ENCODE measurements at places on chromosomes 5 and 9.

GRCh38 chr5:102608414-102608813 is 109.6 kb upstream of the SLCO6A1 start:
- no peak for DNase-seq

DNA sequence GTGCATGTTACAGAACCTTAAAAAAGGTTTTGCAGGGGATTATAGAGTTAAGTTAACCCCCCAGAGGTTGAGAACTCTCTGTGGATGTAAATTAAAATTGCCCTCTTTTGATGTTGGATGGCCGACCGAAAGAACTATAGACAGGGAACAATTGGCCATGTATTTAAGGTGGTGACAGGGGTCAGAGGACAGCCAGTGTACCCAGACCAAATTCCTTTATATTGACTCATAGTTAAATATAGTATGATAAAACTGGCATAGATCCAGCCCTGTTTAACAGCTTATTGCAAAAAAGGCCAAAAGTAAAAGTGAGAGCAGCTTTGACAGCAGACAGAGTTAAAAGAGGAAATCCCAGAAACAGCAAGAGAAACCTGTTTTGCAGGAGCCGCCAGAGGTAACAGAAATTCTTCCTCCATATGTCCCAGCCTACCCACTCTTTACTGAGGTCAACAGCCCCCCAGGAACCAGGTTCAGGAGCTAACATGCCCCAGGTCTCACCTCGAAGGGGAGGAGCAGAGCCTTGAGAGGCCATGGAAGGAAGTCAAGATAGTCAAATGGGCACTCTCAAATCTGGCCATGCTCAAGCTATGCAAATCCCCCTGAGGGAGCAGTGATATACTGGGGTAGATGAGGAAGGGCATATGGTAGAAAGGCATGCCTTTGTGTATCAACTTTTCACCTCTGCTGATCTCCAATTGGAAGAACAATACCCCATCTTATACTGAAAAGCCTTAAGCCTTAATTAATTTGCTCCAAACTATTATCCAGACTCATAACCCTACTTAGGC is 156.4 kb upstream of the COX7C start:
- no peak for DNase-seq

- no peak for DNase-seq
These were observed 30.4 kb upstream of the UBTD2 start for GRCh38 chr5:172313915-172314314.

- no peak for DNase-seq
These were observed 5.6 kb upstream of the GZMA start for GRCh38 chr5:55096861-55097260.

DNA sequence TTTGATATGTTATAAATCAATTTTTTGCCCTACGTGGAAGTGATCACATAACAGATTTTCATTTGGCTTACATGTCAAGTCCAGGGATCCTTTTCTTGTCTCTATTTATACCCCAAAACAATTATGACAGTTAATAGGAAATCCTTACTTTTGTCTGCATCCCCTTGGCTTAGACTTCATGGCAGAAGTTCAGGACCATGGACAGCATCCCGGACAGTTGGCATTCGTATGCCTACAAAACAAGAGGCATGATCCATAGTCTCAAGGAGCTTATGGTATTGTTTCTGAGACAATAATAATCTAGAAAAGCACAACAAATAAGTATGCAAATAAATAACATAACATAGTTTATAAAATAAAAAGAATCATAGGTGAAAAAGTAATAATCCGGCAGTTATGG is 214.3 kb upstream of the GRIA1 start:
- no peak for DNase-seq

DNA sequence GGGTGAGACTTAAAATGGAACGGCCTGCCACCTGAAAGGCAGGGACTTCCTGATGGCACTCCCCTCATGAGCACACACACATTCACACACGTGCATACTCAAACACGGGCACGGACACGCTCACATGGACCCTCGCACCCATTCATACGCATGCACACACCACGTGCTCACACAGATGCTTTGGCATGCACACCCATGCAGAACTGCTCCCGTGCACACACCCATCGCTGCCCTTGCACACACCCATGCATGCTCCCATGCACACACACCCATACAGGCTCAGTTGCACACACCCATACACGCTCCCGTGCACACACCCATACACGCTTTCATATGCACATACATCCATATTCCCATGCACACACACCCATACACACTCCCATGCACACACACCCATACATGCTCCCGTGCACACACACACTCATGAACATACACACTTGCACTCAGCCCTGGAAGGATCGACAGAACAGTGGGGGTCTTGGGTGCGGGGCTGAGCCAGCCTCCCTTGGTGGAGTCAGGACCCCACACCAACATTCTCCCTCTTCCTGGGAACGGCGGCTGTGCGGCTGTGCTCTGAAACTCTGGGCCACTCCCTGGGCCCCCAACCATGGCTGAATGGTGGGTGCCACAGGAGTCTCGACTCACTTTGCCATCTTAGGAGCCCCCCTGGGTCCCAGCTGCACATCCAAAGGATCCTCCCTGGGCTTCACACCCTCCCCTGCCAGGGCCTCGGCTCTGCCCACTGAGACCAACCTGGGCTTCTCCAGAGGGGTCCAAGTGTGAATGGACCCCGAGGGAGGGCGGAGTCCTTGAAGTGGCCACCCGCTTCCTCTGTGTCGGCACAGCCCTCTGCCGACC is 115.2 kb downstream of the RXRA start:
- no peak for DNase-seq

GRCh38 chr5:100623719-100624118 is 88.5 kb downstream of the FAM174A start:
- DNase-seq = no peak

- DNase-seq = no peak
These were observed 12.6 kb downstream of the ERP44 start for GRCh38 chr9:100086097-100086635.

DNA sequence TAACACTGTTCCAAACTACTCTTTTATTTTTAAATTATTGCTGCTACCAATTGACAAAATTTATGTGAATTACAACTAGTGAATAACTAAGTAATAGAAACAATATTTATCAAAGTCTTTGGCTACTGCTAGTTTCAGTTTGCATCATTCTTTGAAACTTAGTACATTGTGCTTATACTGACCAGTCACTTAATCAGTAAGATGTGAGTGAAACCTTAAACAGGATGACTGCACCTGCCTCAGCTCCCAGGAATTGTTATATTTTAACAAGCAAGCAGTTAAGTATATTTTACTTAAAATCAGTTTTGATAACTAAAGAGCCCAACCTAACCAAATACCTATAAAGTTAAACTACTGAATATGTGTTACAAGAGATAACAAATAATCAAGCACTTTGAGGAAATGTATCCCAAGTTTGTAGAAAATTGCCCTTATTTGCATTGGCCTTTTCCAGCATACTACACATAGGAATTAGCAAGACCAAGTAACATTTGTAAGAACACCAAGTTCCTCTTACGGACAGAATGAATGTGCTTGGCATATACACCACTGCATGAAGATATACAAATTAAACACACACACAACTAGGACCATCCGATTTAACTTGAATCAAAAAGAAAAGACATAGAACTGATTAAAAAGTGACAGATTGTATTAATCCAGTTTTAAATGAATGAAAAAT is 545.5 kb upstream of the DAB2 start:
- DNase-seq = no peak

- DNase-seq = no peak
These were observed 381.8 kb downstream of the ADGRV1 start for GRCh38 chr5:90940227-90940995.

DNA sequence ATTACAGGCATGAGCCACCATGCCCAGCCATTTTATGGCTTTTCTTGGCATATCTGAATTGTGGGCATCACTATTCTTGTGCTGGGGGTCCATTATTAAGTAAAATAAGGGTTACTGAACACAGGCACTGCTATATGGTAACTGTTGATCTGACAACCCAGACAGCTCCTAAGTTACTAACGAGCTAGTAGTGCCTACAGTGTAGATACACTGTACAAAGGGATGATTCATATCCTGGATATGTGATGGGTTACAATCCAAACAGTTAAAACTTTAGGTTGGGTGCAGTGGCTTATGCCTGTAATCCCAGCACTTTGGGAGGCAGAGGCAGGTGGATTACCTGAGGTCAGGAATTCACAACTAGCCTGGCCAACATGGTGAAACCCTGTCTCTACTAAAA is 4.3 kb downstream of the CD14 start:
- no peak for DNase-seq

DNA sequence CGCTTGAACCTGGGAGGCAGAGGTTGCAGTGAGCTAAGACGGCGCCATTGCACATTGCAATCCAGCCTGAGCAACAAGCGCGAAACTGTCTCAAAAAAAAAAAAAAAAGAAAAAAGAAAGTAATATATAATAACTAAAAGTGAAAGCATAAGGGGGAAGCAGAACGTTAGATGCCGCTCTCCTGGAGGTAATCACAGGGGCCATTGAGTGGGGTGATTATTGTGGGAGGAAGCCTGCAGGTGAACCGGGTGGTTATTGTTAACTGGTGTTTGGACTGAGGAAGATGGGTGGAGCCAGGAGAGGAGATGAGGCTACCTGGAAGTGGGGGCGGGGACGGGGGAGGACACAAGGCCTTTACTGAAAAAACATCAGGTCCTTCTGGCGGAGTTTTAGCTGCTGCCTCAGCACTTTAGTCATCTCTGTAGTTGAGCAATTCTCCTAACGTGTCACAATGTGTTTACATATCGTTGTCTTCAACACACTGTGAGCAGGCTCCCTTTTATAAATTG is 5.3 kb upstream of the TJP2 start:
- no peak for DNase-seq

DNA sequence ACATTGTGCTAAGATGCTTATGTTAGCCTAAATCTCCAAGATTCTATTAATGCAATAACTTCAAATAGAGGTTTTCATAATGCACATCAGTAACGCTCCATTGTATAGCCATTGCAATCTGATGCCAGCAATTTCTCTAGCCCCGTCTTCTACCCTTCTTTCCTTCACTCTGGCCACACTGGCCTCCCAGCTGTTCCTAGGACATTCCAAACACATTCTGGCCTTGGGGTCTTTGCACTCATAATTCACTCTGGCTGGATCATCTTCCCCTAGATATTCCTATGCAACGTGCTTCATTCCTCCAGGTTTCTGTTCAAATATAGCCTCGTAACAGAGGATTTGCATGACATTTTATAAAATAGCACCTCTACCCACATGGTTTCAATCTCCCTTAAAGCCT is 23.3 kb downstream of the FAM81B start:
- DNase-seq = no peak

- no peak for DNase-seq
These were observed 1.9 kb downstream of the NIM1K start for GRCh38 chr5:43193894-43194265.

- no peak for DNase-seq
These were observed 17.0 kb upstream of the TSSK1B start for GRCh38 chr5:113451797-113452196.

GRCh38 chr9:91144769-91145168 is 216.9 kb downstream of the AUH start:
- DNase-seq = no peak
